HCT116 (cell line): ENCODE measurements at places on chromosomes 7 and 10. TPM values are rescaled to one million over a fixed set of nuclear protein-coding genes. Genes with fewer than 3 reads are reported as not detected.

Gene ADRB1
- total RNA-seq = 0.89 TPM

Gene LRRD1
- not detected for total RNA-seq

Gene AKR1B1
- total RNA-seq = 56.8 TPM

Gene CHCHD3
- 73.5 TPM for total RNA-seq
